ENCODE measurements at places on chromosomes 5 and 9. TPM values are rescaled to one million over a fixed set of nuclear protein-coding genes. Genes with fewer than 3 reads are reported as not detected.

The FXN gene
- total RNA-seq, result 18.4 TPM

The CCDC183 gene
- total RNA-seq, result 0.26 TPM

DNA sequence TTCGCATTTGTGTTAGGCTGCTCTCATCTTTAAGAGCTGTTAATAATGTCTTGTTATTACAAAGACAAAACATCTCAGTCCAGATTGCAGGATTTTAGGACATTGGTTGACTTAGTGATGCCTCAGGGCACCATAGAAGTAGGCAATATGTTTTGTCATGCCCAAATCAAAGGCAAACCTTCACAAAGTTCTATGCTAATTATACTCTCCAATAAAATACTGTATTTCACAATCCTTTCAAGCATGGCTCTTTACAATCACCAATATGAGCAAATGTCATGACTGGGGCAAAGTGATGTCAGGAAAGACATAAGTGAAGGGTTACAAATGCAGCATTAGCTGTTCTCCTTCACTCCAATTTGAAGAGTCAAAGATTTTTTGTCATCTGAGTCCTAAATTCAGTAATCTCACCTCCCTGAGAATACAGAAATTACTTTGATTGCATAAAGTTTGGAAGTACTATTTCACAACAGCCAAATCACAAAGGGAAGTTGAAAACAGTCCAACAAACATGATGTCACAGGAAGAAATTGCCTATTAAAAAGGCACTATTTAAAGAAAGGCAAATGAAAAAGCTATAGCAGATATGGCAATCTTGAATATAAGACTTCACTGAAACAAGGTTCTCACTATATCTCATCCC lies 303.2 kb downstream of the PRR16 start:
- H3K27me3 ChIP-seq, result no peaks in the 10 kb centered on the region
- DNase-seq, result peak; percentile 86
- peak overlapping the region; percentile 79 for H3K27ac ChIP-seq
- peaks cover 22% of the 10 kb centered on the region for H3K4me1 ChIP-seq
- no peak overlapping the region for H3K4me3 ChIP-seq

- H3K27me3 ChIP-seq, result no peaks in the 10 kb centered on the region
- no peaks in the 10 kb centered on the region for H3K4me1 ChIP-seq
- H3K36me3 ChIP-seq, result no peaks in the 10 kb centered on the region
- no peak for DNase-seq
Measured at GRCh38 chr9:13292782-13293181, 13.3 kb upstream of the MPDZ start.

DNA sequence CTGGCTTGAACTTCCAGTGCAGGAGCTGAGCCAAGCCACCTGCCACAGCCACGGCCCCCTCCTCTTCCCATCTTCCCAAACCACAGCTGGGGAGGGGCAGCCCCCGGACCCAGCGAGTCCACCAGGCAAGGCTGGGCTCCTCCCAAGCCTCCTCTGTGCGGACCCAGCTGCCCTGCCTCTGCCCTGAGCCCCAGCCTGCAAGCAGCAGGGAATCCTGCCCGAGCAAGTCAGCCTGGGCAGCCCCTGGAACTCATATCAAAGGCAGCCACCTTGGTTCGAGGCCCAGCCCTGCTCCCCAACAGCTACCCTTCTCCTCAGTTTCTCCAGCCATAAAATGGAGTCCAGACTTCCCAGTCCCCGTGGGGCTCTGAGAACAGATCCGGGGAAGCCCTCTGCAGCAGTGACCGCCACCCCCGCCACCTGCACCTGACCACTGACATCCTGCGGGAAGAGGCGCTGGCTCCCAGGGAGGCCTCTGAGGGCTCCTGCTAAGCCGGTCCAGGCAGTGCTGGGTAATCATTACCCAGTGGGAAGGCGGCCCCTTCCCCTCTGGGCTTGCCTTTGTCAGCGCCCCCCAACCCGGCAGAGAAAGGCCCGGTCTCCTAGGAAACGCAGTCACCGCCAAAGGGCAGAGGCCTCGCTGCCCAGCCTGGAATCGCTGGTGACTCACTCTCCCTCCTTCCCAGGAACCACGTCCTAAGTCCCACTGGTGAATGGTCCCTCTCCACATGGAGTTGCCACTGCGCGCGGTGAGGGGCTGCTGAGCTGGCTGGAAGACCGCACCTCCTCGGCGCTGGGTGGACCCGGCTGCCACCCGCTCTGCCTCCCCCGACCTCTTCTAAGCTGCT lies 1.5 kb downstream of the VAV2 start:
- peaks cover 12% of the 10 kb centered on the region for H3K4me1 ChIP-seq
- peak overlapping the region; percentile 85 for H3K4me3 ChIP-seq
- peak; percentile 76 for DNase-seq
- H3K27ac ChIP-seq, result peak overlapping the region; percentile 64

The OTULINL gene
- total RNA-seq, result not detected

The EPB41L4A gene
- total RNA-seq, result 12.4 TPM

The ADAMTS12 gene
- not detected for total RNA-seq

The SPINK7 gene
- total RNA-seq, result not detected

DNA sequence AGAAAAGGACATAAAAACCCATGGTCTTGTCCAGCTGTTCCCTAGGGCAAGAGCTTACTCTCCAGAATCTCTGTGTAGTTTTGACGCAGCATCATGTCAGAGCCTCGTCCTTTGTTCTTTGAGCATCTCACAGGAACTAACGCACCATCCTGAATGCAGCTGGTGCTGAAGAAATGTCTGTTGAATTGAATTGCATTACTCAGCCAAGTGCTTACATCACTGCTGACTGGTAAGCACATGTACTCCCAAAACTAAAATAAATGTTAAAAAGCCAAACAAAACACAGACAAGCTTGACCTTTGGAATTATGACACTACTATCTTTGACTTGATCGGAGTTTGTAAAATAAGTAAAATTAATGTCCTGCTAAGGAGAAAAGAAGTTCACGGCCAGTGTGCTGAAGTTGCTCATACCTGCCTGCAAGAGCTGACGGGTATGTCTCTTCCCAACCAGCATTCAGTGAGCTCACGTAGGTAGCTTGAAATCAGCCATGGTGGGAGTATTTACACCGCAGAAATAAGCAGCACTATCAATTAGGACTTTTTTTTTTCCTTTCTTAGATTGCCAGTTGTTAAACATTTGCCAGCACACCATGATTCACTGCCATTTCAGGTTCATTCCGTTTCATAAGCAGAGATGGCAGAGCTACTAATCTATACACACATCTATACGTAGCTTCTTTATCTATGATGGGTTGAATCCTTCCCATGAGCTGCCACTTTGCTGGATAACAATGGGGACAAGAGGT lies 310.6 kb upstream of the MSX2 start:
- no peaks in the 10 kb centered on the region for H3K36me3 ChIP-seq
- no peak overlapping the region for H3K4me3 ChIP-seq
- H3K27me3 ChIP-seq, result peaks cover 8% of the 10 kb centered on the region
- H3K27ac ChIP-seq, result no peak overlapping the region
- DNase-seq, result peak; percentile 58
- peaks cover 30% of the 10 kb centered on the region for H3K4me1 ChIP-seq

DNA sequence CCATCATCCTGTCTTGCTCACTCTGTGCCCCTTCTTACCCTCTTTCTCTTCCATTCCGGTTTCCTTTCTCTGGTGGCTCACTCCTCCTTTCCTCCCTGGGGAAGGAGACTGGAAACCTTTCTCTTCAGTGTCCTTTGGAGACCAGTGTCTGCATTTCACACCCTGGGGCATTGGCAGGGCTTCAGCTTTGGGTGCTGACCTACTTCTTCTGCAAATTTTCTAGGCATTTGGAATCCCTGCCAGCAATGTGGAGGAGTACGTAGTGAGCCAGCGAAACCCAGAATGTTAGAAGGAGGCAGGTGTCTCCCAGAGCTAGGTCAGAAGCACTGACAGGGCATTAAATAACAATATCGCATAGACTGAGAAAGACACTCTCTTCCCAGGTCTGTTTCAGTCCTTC lies 122.2 kb downstream of the SLC28A3 start:
- no peak overlapping the region for H3K4me3 ChIP-seq
- peaks cover 6% of the 10 kb centered on the region for H3K4me1 ChIP-seq

GRCh38 chr9:71762900-71763653 lies 5.2 kb downstream of the CEMIP2 start:
- no peaks in the 10 kb centered on the region for H3K27me3 ChIP-seq
- no peak overlapping the region for H3K4me3 ChIP-seq
- peaks cover 51% of the 10 kb centered on the region for H3K4me1 ChIP-seq
- peak; percentile 24 for DNase-seq
- no peak overlapping the region for H3K27ac ChIP-seq
- H3K36me3 ChIP-seq, result no peaks in the 10 kb centered on the region

- H3K27me3 ChIP-seq, result no peaks in the 10 kb centered on the region
- no peak for DNase-seq
- H3K4me3 ChIP-seq, result no peak overlapping the region
- no peak overlapping the region for H3K27ac ChIP-seq
- no peaks in the 10 kb centered on the region for H3K36me3 ChIP-seq
Measured at GRCh38 chr5:81326554-81326953, 25.2 kb downstream of the ZCCHC9 start.

DNA sequence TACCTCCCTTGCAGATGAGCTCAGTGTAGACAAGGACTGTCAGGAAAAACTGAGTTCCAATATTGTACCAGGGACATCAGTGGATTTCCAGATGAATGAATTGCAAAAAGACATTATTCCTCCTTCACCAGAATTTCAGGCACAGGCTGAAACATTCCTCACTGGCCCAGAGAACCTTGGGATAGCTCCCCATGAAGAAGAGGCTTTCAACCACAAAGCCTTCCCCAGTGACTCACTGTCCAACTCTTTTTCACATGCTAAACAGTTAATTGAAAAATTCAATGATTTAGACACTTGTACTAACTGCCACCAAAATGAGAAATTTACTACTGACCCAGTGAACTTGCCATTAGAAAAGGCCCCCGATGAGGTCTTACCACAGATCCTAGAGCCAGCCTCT lies 144.5 kb downstream of the UNC13B start:
- no peaks in the 10 kb centered on the region for H3K4me1 ChIP-seq
- H3K27ac ChIP-seq, result no peak overlapping the region
- H3K4me3 ChIP-seq, result no peak overlapping the region
- H3K27me3 ChIP-seq, result no peaks in the 10 kb centered on the region

- no peaks in the 10 kb centered on the region for H3K27me3 ChIP-seq
- no peak overlapping the region for H3K4me3 ChIP-seq
- no peak overlapping the region for H3K27ac ChIP-seq
- H3K4me1 ChIP-seq, result no peaks in the 10 kb centered on the region
- DNase-seq, result no peak
- no peaks in the 10 kb centered on the region for H3K36me3 ChIP-seq
Measured at GRCh38 chr5:76388791-76389512, 14.1 kb upstream of the IQGAP2 start.

GRCh38 chr9:23539311-23539710 lies 286.7 kb downstream of the ELAVL2 start:
- H3K27me3 ChIP-seq, result no peaks in the 10 kb centered on the region
- H3K4me1 ChIP-seq, result peaks cover 6% of the 10 kb centered on the region
- H3K36me3 ChIP-seq, result no peaks in the 10 kb centered on the region

GRCh38 chr9:36542355-36542754 lies 30.3 kb upstream of the MELK start:
- H3K4me3 ChIP-seq, result no peak overlapping the region
- DNase-seq, result no peak
- peaks cover 10% of the 10 kb centered on the region for H3K4me1 ChIP-seq
- H3K36me3 ChIP-seq, result no peaks in the 10 kb centered on the region
- no peak overlapping the region for H3K27ac ChIP-seq
- peaks cover 3% of the 10 kb centered on the region for H3K27me3 ChIP-seq

DNA sequence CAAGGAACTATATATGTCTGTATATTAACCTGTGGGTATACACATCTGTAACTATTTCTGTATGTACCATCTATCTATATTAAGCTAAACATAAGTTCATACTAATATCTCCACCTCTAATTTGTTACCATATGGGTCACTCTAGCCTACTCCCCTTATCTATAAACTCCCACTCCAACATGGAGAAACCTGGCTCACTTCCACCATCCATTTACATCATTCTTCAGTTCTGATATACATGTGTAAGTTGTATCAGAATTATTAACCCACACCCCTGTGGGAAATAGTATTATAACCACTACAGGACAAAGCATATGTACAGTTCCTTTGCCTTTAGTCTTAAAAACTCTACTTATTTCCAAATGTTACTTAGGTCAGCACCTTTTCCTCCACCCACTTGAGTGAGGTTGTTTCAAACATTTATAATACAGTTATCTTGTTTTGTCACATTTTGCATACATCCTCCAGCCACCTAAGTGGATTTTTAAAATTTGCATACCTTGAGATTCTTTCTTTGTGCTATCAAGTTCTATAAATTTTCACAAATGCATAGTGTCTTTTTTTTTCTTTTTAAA lies 10.6 kb downstream of the NDFIP1 start:
- H3K4me3 ChIP-seq, result no peak overlapping the region
- peaks cover 50% of the 10 kb centered on the region for H3K4me1 ChIP-seq
- peak overlapping the region; percentile 0 for H3K27ac ChIP-seq
- H3K27me3 ChIP-seq, result no peaks in the 10 kb centered on the region
- DNase-seq, result no peak

The GABRG2 gene
- not detected for total RNA-seq

- H3K27me3 ChIP-seq, result no peaks in the 10 kb centered on the region
- H3K27ac ChIP-seq, result no peak overlapping the region
- no peak for DNase-seq
- peaks cover 8% of the 10 kb centered on the region for H3K4me1 ChIP-seq
- no peak overlapping the region for H3K4me3 ChIP-seq
- H3K36me3 ChIP-seq, result peaks cover 61% of the 10 kb centered on the region
Measured at GRCh38 chr9:121185178-121185745, 16.4 kb downstream of the RAB14 start.

DNA sequence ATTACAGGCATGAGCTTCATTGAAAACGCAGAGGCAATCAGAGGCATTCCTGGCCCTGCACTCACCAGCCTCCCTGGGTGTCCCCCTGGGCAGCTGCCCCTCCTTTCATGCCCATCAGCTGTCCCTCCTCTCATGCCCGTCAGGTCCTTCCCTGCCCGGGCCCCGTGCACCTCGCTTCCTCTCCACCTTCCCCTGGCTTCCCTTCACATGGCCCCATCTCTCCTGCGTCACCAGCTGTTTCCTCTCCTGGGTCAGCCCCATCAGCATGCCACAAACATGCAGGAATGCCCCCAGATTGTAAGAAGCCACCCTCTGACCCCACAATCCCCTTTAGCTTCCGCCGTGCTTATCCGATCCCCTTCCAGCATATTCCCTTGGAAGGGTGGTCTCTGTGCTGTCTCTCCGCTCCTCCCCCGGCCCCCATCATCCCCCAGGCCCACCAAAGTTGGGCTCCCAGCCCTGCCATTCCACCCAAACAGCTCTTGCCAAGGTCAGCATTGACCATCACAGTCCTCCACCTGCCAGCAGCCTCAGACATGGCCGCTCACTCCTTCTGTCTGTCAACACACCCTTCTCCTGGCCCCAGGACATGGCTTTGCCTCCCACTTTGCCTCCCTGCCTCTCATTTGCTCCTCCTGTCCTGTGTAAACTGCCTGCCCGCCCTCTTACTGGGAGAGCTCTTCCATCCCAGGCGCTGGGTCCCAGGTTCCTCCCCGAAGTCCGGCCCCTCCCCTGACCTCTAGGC lies 98.6 kb upstream of the IER5L start:
- no peak for DNase-seq
- H3K4me1 ChIP-seq, result peaks cover 38% of the 10 kb centered on the region
- no peaks in the 10 kb centered on the region for H3K27me3 ChIP-seq

The WNT8A gene
- total RNA-seq, result not detected

GRCh38 chr9:20207176-20207575 lies 415.1 kb downstream of the MLLT3 start:
- no peak for DNase-seq
- no peaks in the 10 kb centered on the region for H3K4me1 ChIP-seq
- no peaks in the 10 kb centered on the region for H3K27me3 ChIP-seq
- no peak overlapping the region for H3K4me3 ChIP-seq
- H3K27ac ChIP-seq, result no peak overlapping the region

- no peak overlapping the region for H3K27ac ChIP-seq
- H3K27me3 ChIP-seq, result no peaks in the 10 kb centered on the region
- peaks cover 19% of the 10 kb centered on the region for H3K4me1 ChIP-seq
- no peak for DNase-seq
Measured at GRCh38 chr5:142929587-142929986, 159.4 kb downstream of the ARHGAP26 start.

The HINT2 gene
- total RNA-seq, result 48.2 TPM

The FBP2 gene
- total RNA-seq, result not detected

The NIM1K gene
- total RNA-seq, result not detected

Measured in MCF 10A (cell line).